Erythroblast (primary cell): ENCODE measurements at places on chromosomes 5 and 9.

GRCh38 chr5:164741376-164741775 lies 1236.0 kb downstream of the MAT2B start:
- no peak for DNase-seq

- no peak for DNase-seq
Observed at GRCh38 chr9:134959126-134959970, 41.6 kb upstream of the FCN1 start.

DNA sequence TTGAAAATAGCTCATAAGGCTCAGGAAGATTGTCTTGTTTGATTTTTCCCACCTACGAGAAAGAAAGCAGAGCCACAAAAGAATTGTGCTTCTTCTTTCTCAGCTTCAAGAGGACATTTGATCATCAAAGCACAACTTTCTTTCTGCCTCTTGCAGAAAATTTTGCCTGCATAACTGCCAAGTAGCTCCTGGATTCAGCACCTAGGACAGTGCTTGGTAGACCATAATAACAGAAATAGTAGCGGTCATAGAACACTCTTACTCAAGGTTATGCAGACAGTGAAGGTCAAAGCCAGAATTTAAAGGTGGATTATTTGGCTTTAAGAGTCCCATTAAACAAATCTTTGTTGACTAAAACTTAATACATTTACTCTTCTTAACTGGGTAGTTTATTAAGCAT lies 594.7 kb upstream of the CCNG1 start:
- DNase-seq: no peak

DNA sequence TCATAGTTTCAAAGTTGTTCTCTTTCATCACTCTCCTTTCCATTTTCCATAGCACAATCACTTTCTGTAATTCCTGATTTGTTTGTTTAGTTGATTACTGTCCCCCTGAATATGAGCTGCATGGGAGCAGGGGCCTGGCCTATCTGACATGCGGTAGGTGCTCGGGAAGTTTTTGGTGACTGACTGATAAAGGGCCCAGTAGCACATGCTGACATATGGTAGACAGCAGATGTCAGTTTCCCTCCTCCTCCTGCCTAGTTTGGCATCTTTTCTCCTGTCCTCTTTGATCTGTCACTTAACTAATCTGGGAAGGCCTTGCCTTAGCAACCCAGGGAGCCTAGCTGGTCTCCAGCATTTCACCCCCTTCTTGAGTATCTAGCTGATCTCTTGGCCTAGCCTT lies 14.4 kb downstream of the GALNT12 start:
- DNase-seq: no peak

GRCh38 chr9:83526901-83527300 lies 11.3 kb downstream of the FRMD3 start:
- DNase-seq: no peak

GRCh38 chr9:107681988-107682387 lies 192.4 kb upstream of the KLF4 start:
- DNase-seq: no peak

DNA sequence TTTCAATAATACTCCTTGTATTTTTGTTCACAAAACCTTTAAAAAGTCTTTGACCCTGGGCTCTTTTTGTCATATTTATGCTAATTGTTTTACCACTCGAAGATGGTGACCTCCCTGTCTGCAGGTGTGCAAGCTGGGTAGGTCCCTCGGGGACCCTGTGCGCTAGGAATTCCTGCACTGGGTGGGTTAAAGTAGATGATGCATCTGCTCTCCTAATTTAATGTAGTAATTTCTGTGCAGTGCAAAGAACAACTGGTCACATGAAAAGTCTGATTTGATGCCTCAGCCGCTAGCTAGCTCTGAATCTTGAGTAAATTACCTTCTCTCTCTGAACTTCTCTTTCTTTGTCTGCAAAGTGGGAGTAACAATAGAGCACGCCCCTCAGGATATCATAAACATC lies 139.1 kb upstream of the OTULINL start:
- DNase-seq: no peak

DNA sequence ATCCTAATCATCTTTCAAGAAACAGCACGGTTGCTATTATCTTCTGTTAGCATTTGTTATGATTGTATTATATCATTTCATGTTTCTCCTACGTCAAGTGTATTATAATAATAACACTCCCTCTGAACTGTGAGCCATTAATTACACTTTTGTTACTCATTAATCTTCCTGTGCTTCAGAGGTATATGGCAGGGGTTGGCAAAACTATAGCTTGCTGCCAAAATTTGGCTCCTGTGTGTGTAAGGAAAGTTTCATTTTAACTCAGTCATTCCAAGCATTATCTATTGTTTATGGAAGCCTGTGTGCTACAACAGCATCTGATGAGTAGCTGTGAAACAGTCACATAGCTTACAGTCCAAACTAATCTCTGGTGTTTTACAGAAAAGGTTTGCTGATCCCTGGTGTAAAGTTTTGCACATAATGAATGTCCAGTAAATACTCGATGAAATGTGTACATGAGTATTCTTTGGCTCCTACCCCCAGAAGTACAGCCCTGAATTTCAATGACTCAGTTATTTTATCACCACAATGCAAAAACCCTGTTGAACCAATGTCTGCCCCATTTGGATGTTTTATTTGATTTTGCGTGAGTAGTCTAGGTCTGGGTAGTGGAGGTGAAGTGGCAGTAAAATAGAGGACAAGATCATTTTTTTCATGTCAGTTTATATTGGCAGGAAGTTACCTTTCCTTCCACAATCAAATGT lies 648.2 kb downstream of the MAT2B start:
- DNase-seq: no peak

DNA sequence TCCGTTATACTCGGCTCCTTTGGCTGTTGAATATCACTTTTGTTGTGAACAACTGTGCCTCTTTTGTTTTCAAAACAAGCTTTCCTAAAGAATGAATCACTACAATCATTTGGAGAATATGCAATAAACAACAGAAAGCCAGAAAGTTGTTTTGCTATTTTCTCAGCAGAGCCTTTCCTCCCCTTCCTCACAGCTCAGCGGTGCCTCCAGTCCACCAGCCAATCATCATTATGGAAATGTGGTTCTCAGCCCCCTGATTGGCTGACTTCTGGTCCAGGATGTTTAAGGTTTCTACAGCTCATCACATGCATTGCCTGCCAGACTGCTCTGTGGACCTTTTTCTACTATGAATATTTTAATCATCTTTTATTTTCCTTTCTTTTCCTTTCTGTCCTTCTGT lies 9.1 kb upstream of the ZNF608 start:
- no peak for DNase-seq

- DNase-seq: no peak
Observed at GRCh38 chr9:97382099-97382718, 29.7 kb upstream of the TDRD7 start.

DNA sequence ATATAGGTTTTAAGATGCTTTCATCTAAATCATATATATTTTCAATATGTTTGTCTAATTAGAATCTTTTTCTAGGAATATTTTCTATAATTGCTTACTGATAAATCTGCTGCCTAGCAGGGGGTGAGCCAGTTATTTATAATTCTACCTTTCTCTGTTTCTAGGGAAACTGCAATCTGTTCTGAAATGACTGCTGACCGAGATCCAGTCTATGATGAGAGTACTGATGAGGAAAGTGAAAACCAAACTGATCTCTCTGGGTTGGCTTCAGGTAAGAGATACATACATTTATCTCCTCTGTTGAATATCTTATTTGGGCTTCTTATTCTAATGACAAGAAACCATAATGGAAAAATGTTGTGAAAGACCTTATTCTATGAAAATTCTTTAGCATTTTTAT lies 127.3 kb downstream of the XRCC4 start:
- DNase-seq: no peak

- DNase-seq: no peak
Observed at GRCh38 chr5:10335711-10336470, 17.6 kb upstream of the MARCHF6 start.
